A549 (cell line): ENCODE measurements at places on chromosomes 5 and 9.

- DNase-seq, result no peak
Observed at GRCh38 chr5:113776168-113776567, 262.7 kb downstream of the YTHDC2 start.

DNA sequence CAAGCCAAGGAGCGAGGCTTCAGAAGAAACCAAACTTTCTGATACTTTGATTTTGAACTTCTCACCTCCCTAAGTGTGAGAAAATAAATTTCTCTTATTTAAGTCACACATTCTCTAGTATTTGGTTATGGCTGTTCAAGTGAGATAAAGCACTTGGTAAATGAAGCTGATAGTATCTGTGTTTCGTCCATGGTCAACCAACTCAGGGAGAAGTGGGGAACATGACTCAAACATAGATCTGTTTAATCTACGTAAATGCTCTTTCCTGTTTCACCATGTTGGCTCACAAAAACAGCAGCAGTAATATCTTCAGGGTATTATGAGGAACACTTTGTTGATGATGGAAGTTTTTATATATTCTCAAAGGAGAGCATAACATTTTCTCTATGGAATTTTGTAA lies 2167.2 kb upstream of the C9orf72 start:
- no peak for DNase-seq

DNA sequence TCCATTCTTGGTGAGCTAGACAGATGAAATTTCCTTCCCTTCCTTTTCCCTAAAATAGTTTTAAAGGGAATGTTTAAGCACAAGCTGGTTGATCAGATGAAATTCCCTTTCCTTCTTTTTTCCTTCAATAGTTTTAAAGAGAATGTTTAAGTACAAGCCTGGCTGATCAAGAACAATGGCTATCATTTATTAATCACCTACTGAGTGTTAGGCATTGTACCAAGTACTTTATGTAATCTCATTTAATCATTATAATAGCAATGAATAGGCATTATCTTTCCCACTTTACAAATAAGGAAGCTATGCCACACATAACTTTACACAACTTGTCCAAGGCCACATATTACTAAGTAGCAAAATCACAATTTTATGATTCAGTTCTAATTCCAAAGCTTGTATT lies 152.0 kb upstream of the ACOT12 start:
- no peak for DNase-seq

DNA sequence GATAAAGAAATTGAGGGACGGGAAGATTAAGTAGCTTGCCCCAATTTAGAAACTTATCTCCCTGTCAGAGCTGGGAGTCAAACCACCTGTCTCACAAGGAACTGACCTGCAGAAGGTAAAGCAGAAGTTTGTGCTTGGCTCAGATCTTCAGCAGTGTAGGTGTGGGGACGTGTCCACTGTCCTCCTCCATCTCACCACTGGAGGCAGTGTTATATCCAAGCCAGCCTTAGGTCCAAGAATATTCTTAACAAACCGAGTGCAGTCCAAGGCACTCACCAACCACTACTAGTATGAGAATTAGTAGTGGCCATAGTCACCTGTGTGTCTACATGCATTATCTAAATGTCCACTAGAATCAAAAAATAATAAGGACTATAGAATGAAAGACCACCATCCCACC lies 86.3 kb upstream of the IRX1 start:
- DNase-seq, result no peak

- DNase-seq, result no peak
Observed at GRCh38 chr5:96812851-96813250, 5.1 kb upstream of the ERAP1 start.

DNA sequence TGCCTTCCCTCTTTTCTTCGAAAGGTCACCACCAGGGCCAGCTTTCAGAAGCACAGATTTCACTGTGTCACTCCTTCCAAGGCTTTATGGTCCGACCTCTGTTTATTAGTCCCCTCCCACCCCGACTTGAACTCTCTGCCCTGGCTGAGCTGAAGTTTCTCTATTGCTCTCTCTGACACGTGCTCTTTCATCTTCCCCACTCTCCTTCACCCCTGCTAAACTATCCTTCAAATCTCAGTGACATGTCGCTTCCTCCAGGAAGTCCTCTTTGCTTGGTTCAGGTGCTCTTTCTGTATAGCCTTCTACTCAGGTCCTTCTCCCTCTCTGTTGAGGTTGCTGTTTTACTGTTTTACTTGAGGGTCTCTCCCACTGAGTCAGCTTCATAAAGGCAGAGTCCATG lies 64.4 kb downstream of the ARHGEF37 start:
- no peak for DNase-seq

DNA sequence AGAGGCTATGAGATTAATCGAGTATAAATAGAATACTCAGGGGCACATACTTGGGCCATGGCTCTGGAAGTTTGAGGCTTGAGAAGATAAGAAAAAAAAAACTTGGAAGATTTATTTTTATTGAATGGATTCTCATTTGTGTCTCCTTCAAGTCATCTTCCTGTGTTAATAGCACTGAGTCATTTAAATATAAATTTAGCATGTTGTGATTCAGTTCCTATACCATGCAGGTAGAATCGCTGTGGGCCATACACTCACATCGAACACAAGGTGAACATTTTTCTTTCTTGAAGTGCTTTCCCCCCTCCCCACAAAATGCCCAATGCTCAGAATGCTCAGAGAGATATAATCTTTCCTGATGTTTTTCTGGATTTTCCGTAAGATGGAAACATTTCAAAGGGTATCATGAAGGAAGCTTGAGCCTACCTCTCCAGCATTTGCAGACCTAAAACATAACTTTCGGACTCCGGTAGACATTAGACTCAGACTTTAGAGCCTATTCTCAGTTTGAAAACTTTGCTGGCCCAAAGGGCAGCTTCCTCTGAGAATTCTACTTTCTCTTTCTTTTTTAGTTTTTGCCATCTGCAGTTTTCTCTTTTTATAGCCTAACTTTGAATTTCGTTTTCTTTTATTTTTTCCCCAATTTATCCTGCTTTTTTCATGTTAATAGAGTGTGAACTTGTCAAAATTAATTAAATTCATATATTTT lies 737.6 kb upstream of the NUDT12 start:
- DNase-seq, result no peak

DNA sequence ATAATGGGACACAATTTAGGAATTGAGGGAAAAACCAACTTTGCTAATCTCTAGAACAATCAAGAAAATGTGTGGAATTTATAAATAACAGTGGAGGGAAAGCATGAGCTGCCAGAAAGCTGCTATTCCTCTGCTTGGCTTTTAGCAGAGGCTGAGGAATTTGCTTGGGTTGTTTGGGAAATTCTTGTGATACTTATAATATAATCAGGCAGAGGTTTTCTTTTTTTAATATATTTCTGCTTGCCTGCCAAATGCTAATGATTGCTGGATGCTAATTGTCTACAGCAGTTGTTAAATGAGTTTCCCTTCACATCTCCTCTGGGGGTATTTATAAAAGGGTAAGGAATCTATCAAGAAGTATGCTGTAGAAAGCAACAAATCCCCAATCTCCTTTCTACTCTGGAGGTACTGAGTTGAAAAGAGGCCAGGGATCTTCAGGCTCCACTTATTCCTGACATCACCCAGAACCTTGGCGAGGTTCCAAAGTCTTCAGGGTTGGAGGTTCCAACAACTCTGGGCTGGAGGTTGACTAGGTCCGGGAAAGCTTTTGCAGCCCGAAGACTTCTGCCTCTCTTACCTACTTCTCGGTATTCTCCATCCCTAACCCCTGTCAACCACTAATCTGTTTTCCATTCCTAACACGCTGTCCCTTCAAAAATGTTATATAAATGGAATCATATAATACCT lies 60.4 kb upstream of the TMED7 start:
- no peak for DNase-seq

- no peak for DNase-seq
Observed at GRCh38 chr9:2214707-2215106, 199.6 kb downstream of the SMARCA2 start.

GRCh38 chr9:2341126-2341525 lies 280.5 kb upstream of the VLDLR start:
- no peak for DNase-seq

- no peak for DNase-seq
Observed at GRCh38 chr9:114930056-114930812, at the start of gene TNFSF8. Gene TNFSF8 (minus strand): TSS chr9:114930591. CDS start chr9:114930303, 288 bp downstream.

- no peak for DNase-seq
Observed at GRCh38 chr9:124694414-124695279, 76.5 kb downstream of the NR6A1 start.

- DNase-seq, result no peak
Observed at GRCh38 chr5:9343146-9343850, 202.6 kb downstream of the SEMA5A start.

DNA sequence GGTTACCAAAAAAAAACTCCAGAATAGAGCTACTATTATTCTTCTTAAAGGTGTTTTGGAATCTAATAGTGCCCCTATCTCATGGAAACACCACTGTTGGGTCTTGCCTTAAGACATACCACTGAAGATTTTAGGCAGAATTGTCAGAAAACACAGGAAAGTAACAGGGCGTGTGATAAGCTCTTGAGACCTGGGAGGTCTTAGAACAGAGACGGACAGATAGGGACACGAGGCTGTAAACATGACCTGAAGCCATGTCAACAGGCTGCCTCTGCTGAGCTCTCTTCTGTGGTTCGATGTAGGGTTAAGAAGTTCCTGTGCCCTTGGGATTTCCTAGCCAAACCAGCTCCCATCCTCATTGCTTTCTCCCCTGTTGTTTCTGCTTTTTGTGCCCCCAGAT lies 69.3 kb downstream of the CTSL start:
- no peak for DNase-seq

- DNase-seq, result no peak
Observed at GRCh38 chr5:80915716-80916115, 44.4 kb upstream of the RASGRF2 start.

- DNase-seq, result no peak
Observed at GRCh38 chr5:170694911-170695310, 88.6 kb upstream of the GABRP start.

GRCh38 chr9:93505541-93506132 lies 52.3 kb upstream of the FAM120AOS start:
- DNase-seq, result no peak

DNA sequence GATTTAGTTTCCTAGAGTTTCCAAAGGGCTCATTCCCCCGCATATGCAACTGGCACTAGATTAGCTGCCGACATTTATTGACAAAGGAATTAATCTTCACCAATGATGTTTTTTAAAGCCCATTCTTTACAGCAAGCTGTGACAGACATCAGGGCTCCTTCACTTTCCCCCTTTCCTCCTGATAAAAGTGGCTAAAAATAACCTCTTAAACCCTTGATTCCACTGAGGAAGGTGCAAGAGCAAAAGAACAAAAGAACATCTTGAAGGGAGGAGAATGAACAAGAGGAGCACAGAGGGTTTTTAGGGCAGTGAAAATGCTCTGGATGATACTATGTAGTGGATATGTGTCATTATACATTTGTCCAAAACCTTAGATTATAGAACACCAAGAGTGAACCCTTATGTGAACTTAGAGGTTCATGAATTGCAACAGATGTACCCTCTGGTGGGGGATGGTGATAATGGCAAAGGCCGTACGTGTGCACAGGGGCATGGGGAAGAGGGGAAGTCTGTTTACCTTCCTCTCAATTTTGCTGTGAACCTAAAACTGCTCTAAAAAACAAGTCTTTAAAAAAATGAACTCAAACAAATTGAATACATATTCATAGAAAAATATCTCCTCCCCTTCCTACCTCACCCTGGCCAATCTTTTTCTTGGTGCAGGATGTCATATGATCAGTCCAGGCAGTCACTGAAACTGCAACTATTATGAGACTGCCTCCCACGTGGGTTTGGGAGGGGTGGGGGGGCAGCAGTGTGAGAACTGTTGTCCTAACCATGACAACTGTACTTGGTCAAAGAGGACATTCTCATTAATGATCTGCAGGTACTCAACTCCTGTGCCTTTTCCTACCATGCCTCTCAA lies 83.0 kb downstream of the MARCHF3 start:
- DNase-seq, result no peak

GRCh38 chr9:80493258-80493657 lies 921.5 kb downstream of the TLE4 start:
- DNase-seq, result no peak

DNA sequence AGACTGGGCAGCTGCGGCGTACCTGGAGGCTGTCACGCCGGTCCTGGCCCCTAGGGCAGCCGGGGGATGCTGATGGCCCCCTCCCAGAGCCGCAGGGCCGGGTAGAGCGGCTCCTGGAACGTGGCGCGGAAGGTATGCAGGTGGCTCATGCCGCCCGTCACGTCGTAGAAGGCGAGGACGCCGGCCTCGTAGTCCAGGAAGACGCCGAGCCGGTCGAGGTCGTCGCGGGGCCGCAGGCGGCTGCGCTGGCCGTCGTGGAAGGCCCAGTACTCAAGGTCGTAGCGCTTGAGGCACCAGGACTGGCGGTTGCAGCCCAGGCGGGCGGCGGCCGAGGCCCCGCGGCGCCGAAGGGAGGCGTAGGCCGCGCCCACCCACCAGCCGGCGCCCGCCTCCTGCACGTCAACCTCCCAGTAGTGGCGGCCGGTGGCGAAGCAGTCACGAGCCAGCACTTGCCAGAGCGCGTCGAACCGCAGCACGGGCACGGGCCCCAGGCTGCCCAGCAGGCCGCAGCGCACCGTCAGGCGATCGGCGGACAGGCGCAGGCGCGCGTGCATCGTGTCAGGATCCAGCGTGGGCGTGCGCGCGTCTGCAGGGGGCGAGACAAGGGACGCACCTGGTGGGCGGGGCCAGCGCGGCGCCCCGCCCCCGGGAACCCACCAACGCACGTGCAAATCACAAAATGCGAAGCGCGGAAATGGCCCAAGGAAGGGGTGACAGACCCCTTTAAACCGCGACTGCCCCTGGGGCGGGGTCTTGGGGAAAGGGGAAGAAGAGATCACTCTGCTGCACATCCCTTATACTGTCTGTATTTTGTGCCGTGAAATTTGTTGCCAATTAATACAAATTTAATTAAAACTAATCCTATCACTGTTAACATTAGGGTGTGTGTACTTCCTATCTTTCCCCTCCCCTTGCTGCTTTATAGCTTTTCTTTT lies 31.2 kb downstream of the NANS start:
- no peak for DNase-seq

DNA sequence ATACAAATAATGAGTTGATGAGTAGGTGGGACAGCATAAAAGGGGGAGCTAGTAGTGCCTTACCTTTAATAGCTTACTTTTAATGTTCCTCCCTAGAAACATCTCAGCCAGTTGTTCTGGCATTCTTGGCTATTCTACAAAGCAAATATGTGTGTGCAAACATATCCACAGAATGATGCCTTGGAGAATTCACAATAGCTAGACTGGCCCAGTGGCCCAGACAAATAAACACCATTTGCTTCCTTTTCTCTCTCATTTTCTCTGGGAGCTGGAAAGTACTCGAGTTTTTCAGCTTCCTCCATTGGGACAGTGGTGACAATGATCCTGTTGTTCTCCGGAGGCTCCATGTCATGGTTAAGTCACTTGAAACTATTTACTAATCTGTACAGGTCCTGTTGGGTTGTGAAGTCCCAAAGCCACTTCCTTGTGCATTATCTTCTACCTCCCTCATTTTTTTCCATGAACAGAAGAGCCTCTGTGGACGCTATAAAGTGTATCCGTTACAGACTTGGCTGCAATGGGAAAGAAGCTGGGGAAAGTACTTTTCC lies 122.9 kb downstream of the DMAC1 start:
- no peak for DNase-seq

GRCh38 chr5:13552361-13552760 lies 392.1 kb downstream of the DNAH5 start:
- DNase-seq, result no peak
